Epithelial cell of proximal tubule (primary cell): ENCODE measurements at places on chromosomes 16 and 17.
A peak's percentile ranks its signal among the peaks of the same experiment; 100 is the strongest.

- DNase-seq = no peak
These were observed 98.6 kb downstream of the WNT3 start for GRCh38 chr17:46719891-46720290.

DNA sequence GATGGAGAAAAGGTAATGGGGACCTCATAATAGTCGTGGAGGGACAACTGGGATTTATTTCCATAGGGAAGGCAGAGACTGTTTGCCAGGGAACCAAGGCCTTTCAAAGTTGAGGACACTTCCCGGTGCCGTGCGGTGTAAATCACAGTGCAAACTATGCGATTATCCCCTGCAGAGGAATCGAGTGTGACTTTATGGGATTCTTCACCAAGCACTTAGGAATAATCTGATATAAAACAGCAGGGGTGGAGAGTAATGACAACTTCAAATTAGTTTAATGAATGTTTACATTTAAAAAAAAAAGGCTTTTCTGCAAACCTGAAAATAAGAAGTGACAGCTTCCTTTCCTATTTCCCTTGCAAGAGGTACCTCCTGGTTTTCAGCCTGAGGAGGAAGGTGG, 538.2 kb downstream of the MAF start:
- DNase-seq = no peak

DNA sequence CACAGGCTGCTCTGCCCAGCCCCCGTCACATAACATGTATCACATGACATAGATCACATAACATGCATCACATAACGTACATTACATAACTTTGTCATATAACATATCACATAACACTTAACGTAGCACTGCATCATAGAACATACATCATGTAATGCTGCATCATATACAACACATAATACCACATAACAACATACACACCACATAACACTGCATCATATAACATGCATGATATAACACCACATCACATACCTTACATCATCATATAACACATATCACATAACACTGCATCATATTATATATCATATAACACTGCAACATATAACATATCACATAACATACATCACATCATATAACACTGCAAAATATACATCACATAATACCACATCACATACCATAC, 83.8 kb downstream of the AXIN2 start:
- DNase-seq = no peak

DNA sequence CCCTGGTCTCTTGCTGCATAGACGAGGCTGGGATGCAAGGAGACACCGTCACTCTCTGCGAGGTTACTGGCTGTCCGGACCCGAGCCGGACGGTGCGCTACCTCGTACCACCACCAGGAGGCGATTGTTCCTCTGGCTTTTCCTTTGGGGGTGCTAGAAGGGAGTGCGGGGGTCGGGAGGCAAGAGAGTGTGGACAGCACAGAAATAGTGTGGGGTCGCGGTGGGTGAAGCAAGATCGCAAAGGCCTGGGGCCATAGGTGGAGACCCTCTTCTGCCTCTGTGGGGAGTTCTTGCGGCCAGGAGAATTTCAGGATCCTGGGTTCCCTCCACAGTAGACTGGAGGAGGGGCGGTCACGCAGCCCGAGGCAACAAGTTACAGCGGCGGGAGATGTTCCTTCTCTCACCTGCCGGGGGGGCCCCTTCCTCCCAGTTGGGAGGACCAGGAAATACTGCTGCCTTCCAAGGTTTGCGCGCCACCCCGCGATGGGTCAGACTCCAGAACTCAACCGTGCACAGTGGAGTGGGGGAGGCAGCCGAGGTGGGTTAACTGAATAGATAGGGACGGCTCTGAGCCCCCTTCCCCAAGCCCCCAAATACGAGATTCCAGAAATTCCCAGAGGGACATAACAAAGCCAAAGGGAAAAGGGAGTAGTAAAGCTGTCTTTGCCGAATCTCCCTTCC, 6.9 kb downstream of the PHOSPHO1 start:
- no peak for DNase-seq

DNA sequence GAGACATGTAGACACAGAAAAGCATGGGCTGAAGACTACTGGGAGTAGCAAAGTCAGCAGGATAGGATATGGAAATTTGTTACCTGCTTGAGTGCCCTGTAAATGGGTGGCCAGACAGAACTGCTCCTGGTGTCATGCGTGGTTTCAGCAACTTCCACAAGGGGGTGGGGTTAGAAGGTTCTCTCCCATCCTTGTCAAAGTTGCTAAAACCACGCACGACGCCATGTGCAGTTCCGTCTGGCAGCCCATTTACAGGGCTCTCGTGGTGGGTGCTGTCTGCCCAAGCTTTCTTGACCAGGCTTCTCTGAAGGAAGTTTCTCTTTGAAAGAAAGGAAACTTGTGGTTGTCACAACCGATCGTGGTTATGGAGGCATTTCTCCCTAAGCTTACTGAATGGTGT, 6.9 kb upstream of the DBNDD1 start:
- no peak for DNase-seq

GRCh38 chr17:54172096-54172984, 349.6 kb downstream of the KIF2B start:
- peak; percentile 13 for DNase-seq

GRCh38 chr17:71234349-71234748, 886.5 kb upstream of the SOX9 start:
- no peak for DNase-seq

- no peak for DNase-seq
These were observed 110.4 kb upstream of the HAS3 start for GRCh38 chr16:68995011-68995504.

DNA sequence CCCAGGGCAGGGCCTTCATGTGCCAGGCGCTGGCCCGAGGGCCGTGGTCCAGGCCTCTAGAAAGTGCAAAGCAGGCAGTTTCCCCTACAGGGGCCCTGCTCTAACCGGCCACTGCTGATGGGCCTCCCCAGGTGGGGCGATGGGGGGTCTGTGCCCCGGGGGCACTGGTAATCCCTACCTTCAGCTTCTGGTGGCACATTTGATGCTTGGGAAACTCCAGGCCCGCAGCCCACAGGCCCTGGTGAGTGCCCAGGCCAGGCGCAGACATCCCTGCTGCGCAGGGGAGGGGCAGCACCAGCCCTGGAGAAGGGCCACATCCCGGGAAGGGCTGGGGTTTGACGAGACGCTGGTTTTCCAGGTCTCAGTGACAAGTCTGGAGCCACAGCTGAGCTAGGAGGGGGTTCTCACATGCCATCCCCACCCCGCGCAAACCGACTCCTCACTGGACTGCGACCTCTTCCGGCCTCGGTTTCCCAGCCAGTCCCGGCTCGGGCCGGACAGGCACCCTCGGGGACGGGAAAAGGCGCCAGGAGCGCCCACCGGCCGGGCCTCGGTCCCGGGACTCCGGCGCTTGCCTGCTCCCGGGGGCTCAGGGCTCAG, 1.6 kb downstream of the DOC2B start:
- no peak for DNase-seq

- DNase-seq = no peak
These were observed 408 bp upstream of the KPNA2 start for GRCh38 chr17:68035131-68035522.

DNA sequence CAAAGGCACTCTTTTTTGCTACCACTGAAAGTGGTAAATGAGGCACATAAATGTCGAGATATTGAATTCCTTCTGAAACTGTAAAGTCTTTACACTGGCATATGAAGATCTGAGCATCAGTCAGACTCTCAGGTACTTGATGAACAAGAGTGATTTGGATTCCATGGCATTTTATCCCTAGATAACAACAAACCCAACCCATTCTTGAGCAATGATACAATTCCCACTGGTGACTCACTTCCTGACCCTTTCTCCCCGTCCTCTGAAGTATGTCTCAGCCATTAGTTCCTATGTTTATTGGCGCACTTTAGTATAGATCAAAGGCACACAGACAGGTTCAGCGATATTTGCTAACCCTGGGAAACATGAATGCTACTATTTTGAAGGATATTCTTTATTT, 147.0 kb upstream of the RBFOX1 start:
- DNase-seq = no peak

GRCh38 chr17:78343543-78344201, 16.2 kb downstream of the SOCS3 start:
- no peak for DNase-seq

DNA sequence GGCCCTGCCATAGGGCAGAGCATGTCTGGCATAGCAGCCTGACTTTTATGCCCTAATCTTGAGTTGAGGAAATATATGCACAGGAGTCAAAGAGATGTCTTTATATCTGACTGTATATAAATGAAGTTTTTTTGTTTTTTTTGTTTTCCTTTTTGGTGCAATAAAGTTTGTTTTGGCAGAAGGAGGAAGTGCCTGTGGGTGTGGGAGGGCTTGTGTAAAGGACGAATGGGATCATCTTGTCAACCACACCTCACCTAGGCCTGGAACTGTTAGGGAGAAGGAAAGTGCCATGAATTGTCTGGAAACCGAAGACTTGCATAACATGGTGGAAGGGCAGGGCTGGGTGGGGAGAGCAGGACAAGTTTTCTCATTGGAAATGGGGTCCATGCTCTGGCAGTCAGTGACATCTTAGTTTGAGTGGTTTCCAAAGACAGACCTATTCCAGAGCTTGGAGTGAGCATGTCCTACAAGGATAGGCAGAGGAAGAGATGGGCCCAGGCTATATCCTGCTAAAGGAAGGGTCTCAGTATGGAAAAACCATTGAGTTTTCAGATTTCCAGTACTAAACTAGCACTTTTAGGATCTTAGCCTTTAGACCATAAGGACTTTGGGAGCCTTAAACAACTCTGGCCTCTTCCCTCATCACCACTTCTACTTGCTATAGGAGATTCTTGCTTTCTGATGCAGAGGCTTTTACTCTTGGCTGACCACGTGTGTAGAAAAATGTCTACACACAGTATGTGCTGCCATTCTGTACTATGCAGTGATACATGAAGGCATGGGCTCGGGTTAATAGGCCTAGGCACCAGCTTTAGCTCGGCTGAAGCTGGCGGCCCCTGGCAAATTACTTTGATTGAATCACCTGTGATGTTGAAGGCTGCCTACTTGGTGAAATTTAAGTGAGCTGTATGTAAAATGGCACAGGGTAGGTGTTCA, 15.5 kb downstream of the SNF8 start:
- DNase-seq = no peak

- no peak for DNase-seq
These were observed 3.5 kb downstream of the GNG13 start for GRCh38 chr16:797120-797420.

DNA sequence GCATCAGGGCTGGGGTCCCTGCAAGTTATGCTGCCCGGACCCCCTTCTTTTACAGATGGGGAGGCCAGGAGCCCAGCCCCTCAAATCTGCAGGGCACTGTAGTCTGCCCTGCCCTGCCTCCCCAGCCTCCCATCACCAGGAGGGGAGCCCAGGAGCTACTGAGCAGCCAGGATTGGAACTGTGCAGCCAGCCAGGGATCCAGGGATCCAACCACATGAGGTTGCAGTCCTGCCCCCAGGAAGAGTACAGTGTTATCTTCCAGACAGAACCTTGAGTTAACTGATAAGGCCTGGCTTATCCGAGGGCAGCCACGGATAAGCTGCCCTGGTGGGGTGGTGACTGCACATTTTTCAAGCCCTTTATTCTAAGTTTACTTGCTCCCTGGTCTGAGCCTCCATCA, 11.4 kb upstream of the NDRG4 start:
- no peak for DNase-seq

GRCh38 chr17:28973425-28973824, 22.1 kb upstream of the PHF12 start:
- DNase-seq = no peak

DNA sequence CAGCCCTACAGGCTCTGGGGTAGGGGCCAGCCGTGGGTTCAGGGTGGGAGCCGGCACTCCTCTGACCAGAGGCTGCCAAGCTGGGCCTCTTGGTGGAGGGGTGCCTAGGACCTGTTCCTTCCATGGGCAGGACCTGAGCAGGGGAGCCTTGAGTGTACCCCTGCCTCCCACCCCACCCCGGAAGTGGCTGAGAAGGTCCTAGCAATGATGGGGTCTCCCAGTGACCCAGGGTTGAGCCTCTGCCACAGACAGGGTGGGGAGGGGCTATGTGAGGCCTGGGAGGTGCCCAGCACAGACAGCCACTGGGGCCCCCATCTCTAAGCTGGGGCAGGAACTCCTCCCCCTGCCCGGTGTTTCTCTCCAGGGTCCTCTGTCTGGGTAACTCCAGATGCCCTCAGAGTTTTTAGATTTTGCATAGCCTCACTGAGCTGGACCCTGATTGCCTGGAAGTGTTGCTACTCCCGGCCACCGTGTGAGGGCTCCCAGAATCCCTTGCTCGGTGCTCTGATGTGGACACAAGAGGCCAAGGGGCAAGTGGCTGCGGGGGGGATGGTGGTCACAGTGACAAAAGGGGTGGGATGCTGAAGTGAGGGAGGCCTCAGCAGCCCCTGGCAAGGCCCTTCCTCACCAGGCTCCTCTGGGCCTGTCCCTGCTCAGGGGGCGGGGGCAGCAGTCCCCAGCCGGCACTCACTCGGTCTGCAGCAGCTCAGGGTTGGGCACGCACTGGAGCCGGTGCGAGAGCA, 6.4 kb upstream of the MTSS2 start:
- DNase-seq = no peak

GRCh38 chr17:39643271-39643670, 6.3 kb downstream of the STARD3 start:
- no peak for DNase-seq

DNA sequence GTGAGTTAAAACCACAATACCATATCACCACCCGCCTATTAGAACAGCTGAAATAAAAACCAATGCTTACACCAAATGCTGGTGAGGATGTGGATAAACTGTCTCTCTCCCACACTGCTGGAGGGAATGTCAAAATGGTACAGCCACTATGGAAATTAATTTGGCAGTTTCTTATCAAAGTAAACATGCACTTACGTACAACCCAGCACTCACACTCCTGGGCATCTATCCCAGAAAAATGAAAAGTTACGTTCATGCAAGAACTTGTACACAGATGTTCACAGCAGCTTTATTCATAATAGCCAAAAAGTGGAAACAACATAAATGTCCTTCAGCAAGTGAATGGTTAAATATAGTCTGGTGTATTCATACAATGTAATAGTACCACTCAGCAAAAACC, 173.2 kb upstream of the MYOCD start:
- no peak for DNase-seq

- DNase-seq = no peak
These were observed at the start of gene QPRT for GRCh38 chr16:29678691-29679267. TSS of gene QPRT (plus strand) at chr16:29679180. CDS start at chr16:29679198, 18 bp downstream.

- no peak for DNase-seq
These were observed 24.0 kb upstream of the ALKBH5 start for GRCh38 chr17:18159551-18160120.

- no peak for DNase-seq
These were observed 7.9 kb upstream of the TMEM220 start for GRCh38 chr17:10737736-10738135.

GRCh38 chr16:72240466-72240865, 68.5 kb upstream of the PMFBP1 start:
- DNase-seq = no peak

- DNase-seq = no peak
These were observed 23.3 kb downstream of the CEP295NL start for GRCh38 chr17:78879635-78880186.

GRCh38 chr16:58157951-58158540, 28.9 kb upstream of the CFAP20 start:
- no peak for DNase-seq

DNA sequence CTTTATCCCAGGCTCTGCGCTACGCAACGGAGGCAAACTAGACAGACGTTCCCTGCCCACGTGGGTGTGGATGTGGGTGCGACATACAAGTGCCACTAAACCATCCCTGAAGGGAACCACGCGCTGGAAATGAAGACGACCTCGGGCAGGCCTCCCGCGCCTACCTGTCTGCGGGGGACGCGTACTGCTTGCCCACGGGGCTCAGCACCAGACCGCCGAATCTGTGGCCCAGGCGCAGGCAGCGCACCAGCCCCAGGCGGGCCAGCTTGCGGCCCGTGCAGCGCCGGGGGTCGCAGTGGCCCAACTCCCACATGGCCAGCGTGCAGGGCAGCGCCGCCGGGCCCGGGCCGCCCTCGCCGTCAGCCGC, 480 bp downstream of the TSR3 start:
- DNase-seq = no peak

GRCh38 chr16:20903116-20903898, 2.7 kb downstream of the LYRM1 start:
- no peak for DNase-seq
